K562 (cell line): ENCODE measurements at places on chromosomes 13 and 19. TPM values are rescaled to one million over a fixed set of nuclear protein-coding genes. Genes with fewer than 3 reads are reported as not detected.

DNA sequence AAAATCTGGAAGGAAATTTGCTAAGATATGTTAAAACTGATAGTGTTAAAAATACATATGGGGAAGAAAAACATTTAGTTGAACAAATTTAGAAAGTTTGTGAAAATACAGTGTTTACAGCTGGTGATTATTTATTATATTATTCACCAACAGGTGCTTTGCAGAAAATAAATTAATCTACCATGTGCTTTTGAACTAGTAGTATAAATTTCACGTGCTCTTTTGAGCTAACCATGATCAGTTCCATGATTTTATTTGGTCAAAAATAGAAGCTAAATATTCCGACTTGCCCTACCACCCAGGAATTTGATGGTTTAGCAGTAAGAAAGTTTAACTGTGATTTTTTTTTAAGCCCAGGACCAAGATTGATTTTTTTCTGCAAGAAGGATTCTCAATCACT is 113.3 kb downstream of the SPRY2 start:
- H3K4me3 ChIP-seq: no peak overlapping the region
- no peaks in the 10 kb centered on the region for H3K27me3 ChIP-seq
- H3K36me3 ChIP-seq: no peaks in the 10 kb centered on the region
- DNase-seq: no peak
- H3K4me1 ChIP-seq: no peaks in the 10 kb centered on the region

DNA sequence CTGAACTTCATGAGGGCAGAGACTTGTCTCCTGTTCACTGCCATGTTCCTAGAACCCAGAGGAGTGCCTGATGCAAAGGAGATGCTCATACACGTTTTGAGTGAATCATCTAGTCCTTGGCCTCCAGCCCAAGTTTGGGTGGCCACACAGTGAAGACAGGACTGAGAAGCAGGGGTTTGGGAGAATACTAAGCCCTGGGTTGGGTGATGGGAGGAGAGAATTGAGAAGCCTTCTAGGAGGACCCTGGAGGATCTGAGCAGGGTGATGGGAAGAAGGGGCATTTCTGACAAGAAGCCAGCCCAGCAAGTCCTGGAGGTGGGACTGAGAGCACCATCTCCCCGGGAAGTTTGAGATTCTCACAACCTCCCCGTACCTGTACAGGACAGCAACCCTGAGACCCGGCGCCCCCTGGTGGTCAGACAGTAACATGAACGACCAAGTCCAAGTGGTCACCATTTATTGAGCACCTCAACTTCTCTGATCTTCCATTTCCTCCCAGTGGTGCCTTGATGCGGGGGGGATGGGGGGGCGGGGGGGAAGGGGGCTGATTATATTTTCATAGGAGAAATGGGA is 11.0 kb downstream of the CTU1 start:
- no peak overlapping the region for H3K4me3 ChIP-seq
- no peaks in the 10 kb centered on the region; the same call in 1 of the 2 replicates for H3K4me1 ChIP-seq
- H3K36me3 ChIP-seq: peaks cover 17% of the 10 kb centered on the region; the same call in 2 of the 3 replicates
- H3K27me3 ChIP-seq: no peaks in the 10 kb centered on the region

- no peaks in the 10 kb centered on the region for H3K27me3 ChIP-seq
- no peak overlapping the region for H3K4me3 ChIP-seq
- H3K27ac ChIP-seq: no peak overlapping the region
- H3K4me1 ChIP-seq: no peaks in the 10 kb centered on the region
- no peak for DNase-seq
These were observed 100.2 kb downstream of the ENOX1 start for GRCh38 chr13:43686557-43686956.

- peaks cover 3% of the 10 kb centered on the region; the same call in 1 of the 3 replicates for H3K27me3 ChIP-seq
- no peaks in the 10 kb centered on the region for H3K36me3 ChIP-seq
- no peak overlapping the region for H3K27ac ChIP-seq
- H3K4me3 ChIP-seq: no peak overlapping the region
- H3K4me1 ChIP-seq: peaks cover 6% of the 10 kb centered on the region
- no peak for DNase-seq
These were observed 1.5 kb downstream of the HTR2A start for GRCh38 chr13:46895381-46895780.

DNA sequence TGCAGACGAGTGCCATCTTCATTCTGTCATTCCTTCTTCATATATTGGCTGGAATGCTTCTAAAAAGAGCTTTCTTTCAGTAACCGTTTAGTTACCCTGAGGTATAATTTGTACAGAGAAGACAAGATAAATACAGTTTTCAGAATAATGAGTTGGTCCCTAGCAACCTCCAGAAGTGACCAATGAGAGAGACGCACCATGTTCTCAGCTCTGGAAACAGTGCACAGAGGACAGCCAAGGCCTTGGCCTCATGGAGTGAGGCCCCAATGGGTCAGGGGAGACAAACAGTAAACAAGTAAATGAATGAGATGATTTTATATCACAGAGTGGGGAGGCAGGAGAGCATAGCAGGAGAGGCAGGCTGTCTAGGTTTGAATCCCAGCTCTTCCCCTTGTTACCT is 90.7 kb downstream of the DPF1 start:
- H3K27ac ChIP-seq: no peak overlapping the region
- no peak overlapping the region for H3K4me3 ChIP-seq
- H3K36me3 ChIP-seq: no peaks in the 10 kb centered on the region
- no peaks in the 10 kb centered on the region for H3K27me3 ChIP-seq
- no peak for DNase-seq

GRCh38 chr13:102018716-102019115 is 383.1 kb downstream of the FGF14 start:
- no peak overlapping the region for H3K4me3 ChIP-seq
- no peak for DNase-seq
- no peaks in the 10 kb centered on the region for H3K27me3 ChIP-seq
- H3K36me3 ChIP-seq: no peaks in the 10 kb centered on the region
- H3K4me1 ChIP-seq: no peaks in the 10 kb centered on the region

DNA sequence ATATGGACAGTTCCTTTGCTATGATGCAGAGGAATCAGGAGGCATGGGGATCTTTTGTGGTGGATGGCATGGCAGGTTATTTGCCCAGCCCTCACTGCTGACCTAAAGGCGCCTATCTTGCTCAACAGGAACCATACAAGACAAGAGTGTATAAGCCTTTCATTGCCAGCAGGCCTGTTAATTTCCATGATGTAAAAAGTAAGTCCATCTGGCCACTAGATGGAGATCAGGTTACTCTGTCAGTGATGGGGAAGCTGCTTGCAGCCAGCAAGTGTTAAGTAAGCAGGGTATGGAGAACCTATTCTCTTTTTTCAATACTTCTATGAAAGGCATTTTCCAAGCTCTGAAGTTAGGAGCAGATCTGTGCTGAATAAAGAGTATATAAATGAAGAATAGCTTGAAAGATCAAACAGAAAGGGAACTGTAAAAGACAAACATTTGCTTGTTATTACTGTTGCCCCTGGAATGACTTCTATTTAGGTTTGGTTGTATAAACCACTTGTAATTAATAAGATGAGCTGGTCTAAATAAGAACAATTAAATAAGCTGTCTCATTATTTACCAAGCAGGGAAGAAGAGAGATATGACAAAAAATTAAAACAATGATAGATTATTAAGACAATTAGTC is 210.9 kb downstream of the RGCC start:
- no peaks in the 10 kb centered on the region for H3K27me3 ChIP-seq
- no peak overlapping the region for H3K4me3 ChIP-seq
- H3K36me3 ChIP-seq: no peaks in the 10 kb centered on the region; the same call in 2 of the 3 replicates
- H3K4me1 ChIP-seq: no peaks in the 10 kb centered on the region; the same call in 2 of the 3 replicates

- H3K4me1 ChIP-seq: peaks cover 10% of the 10 kb centered on the region; the same call in 2 of the 3 replicates
- H3K36me3 ChIP-seq: no peaks in the 10 kb centered on the region
- H3K4me3 ChIP-seq: peak overlapping the region; percentile 64
- DNase-seq: peak; percentile 91
These were observed 12.1 kb upstream of the PSMD8 start for GRCh38 chr19:38362076-38362945.

DNA sequence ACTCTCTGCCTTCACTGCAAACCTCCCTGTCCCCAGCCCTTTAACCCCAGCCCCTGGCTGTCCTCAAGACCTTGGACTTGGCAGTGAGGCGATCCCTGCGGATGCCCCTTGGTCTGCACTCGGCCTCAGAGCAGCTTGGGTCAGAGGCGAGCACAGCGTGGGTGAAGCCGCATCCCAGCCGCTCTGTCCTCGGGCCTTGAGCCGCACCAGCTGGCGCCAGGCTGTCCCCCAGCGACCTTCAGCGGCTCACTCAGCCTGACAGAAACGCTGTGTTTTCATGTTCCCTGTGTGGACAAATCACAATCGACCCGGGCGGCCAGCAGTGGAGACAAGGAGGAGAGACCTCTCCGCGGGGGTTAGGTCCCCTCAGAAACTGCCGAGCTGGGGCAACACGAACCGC is 52.0 kb downstream of the GNG7 start:
- H3K4me1 ChIP-seq: no peaks in the 10 kb centered on the region
- DNase-seq: no peak
- H3K27ac ChIP-seq: no peak overlapping the region
- H3K4me3 ChIP-seq: no peak overlapping the region
- no peaks in the 10 kb centered on the region for H3K36me3 ChIP-seq
- peaks cover 53% of the 10 kb centered on the region for H3K27me3 ChIP-seq

GRCh38 chr13:34411894-34412293 is 530.2 kb upstream of the NBEA start:
- H3K4me3 ChIP-seq: no peak overlapping the region
- no peak for DNase-seq
- H3K27ac ChIP-seq: no peak overlapping the region
- no peaks in the 10 kb centered on the region for H3K4me1 ChIP-seq
- no peaks in the 10 kb centered on the region for H3K27me3 ChIP-seq

- no peak overlapping the region for H3K4me3 ChIP-seq
- H3K27me3 ChIP-seq: no peaks in the 10 kb centered on the region; the same call in 1 of the 2 replicates
- no peak overlapping the region for H3K27ac ChIP-seq
These were observed 4.9 kb upstream of the SBK3 start for GRCh38 chr19:55550321-55550650.

DNA sequence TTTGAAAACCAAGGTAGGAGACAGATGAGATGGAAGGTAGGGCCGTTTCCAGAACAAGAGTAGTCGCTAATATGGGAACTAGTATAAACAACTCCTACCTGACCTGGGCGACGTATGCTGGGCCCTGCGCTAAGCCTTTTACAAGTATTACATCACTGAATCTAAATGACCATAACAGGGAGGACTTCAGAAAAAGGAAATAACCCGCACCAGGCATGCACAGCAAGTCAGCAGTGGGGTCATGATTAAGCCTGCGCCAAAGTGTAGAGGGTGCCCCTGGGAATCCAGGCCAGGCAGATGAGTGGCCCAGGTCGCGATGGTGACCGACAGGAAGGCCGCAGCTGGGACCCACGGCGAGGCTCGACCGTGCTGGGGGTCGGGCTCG is 613 bp downstream of the ATP13A1 start:
- no peak for DNase-seq
- peak overlapping the region; percentile 100 for H3K27ac ChIP-seq
- H3K4me1 ChIP-seq: peaks cover 36% of the 10 kb centered on the region
- peak overlapping the region; percentile 92 for H3K4me3 ChIP-seq

DNA sequence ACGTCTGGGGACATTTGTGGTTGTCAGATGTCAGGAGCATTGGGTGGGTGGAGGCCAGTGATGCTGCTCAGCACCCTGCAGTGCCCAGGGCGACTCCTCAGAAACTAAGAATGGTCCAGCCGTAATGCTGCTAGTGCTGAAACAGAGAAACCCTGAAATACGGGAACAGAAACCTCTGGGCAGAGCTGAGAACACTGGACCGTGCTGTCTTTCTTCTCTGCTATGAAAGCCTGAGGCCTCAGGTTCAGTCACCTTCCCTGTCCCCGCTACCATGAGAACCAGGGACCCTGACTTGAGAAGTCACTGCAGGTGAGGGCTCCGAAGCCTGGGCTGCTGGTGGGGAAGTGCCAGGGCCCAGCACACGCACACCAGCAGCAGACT is 13.4 kb downstream of the CAPS start:
- H3K27me3 ChIP-seq: no peaks in the 10 kb centered on the region
- H3K4me1 ChIP-seq: peaks cover 11% of the 10 kb centered on the region; the same call in 1 of the 2 replicates
- peaks cover 96% of the 10 kb centered on the region; the same call in 2 of the 3 replicates for H3K36me3 ChIP-seq
- no peak overlapping the region for H3K27ac ChIP-seq

DNA sequence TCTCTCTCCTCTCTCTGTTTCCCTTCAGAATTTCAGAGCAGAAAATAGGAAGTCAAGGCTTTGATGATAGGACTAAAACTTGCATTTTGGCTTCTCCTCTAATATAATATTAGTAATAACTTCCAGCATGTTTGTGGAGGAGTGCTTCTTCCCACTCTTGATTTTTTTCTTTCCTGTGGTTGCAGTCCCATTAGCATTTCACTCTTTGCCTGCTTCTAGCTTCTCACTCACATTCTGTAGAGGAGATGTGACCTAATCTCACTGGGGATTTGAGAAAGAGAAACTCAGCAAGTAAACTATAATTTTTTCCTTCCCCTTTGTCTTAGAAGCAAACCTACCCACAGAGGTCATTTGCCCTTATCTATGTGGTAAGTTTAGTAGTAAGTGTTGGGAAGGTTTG is 169.4 kb upstream of the HTR2A start:
- DNase-seq: no peak
- no peaks in the 10 kb centered on the region for H3K27me3 ChIP-seq
- H3K4me3 ChIP-seq: no peak overlapping the region
- no peaks in the 10 kb centered on the region for H3K4me1 ChIP-seq

Gene CEBPA
- polyA plus RNA-seq: 0.15 and 0.26 TPM in 2 replicates

Gene CCDC169
- 9.0 and 12.4 TPM in 2 replicates for polyA plus RNA-seq

Gene ZNF329
- 1.2 and 2.0 TPM in 2 replicates for polyA plus RNA-seq

Gene NAT14
- 61.7 and 62.8 TPM in 2 replicates for polyA plus RNA-seq
